Activated naive CD4-positive, alpha-beta T cell treated with Interleukin-2 at 50 U/mL for 16 hours (primary cell): ENCODE measurements at places on chromosomes 3 and 15.

DNA sequence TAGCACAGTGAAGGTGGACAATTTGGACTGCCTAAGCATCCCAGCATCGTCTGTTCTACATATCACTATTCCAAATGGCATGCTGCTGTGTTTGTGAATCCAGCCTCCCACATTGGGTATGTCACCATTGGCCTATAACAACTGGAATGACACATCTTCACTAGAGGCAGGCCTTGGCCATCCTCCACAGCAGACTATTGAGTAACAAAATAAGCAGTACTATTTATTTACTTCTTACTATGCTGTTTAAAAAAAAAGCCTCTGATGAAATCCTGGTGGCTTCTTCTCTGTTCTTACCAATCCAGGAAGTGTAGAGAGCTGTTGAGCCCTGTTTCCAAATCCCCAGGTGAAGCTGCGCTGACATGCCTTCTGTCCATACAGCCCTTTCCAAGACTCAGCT lies 30.6 kb upstream of the CERS3 start:
- DNase-seq: no peak

- no peak for DNase-seq
These were observed 143.7 kb downstream of the NR1D2 start for GRCh38 chr3:24088782-24089181.

DNA sequence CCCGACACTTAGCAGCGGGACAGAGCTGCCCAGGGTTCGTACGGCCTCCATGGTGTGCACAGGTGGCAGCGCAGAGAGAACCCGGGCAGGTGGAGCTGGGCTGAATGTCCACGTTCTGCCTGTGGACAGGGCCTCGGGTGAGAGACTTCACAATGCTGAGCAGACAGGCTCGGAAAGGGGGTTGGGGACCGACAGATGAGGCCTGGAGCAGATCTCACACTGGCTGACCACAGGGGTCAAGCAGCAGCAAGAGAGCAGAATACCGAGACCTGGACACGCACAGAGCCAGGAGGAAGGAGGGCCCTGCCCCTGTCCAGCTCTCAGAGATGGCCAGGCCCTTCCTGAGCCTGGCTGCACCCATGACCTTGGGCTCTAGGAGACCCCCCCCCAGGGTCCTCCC lies 83.0 kb downstream of the VGLL4 start:
- DNase-seq: no peak

DNA sequence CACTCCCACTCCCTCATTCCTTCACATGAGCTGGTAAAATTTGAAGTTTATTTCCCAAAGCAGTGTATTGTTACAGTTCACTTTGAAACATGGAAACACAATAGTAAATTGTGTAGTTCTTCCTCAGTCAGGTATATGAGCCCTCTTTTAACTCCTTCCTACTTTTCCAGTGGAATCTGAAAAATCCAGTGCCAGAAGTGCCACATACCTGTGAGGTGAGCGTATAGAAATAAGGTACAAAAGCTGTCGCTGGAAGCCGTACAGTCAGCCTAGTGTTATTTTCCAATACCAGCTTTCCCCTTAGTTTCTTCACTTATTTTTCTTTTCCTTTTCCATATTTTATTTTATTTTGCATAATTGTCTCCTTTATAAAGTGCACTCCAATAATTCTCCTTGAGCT lies 81.7 kb upstream of the CADM2 start:
- DNase-seq: no peak

DNA sequence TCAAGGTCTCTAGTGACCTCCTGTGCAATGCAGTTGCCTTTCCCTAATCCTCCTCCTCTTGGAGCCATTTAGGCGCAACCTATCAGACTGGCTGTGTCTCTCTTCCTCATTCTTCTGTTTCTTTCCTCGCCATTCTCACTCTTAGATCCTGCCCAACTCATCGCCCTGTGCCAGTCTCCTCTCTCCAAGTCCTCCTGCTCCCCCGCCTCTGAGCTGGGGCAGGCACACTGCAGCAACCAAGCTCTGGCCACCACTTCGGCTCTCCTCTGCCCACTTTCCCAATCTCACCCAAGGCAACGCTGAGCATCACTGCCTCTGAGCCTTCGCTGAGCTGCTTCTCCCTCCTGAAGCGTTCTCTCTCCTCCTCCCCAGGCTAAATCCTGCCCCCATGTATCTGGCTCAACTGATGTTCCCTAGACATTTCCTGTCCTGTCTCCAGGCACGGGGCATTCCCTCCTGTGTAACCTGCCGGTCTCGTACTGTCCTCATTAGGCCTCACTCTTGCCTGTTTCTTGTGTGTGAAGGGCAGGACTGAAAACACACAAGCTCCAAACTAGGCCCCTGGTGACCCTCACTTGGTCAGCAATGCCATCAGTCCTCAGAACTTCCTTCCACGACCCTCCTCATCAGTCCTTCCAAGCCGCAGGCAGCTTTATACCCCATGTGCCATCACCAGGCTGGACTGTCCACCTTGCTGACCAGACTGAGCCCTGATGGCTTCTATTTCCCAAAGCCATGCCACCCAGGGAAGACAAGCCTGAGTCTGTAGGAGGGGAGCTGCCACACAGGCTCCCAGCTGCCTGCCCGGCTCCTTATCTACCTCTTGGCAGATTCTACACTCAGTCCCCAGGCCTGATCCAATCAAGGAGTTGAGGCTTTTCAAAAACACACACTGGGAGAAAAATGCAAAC lies 85.6 kb downstream of the SEC22A start:
- no peak for DNase-seq

DNA sequence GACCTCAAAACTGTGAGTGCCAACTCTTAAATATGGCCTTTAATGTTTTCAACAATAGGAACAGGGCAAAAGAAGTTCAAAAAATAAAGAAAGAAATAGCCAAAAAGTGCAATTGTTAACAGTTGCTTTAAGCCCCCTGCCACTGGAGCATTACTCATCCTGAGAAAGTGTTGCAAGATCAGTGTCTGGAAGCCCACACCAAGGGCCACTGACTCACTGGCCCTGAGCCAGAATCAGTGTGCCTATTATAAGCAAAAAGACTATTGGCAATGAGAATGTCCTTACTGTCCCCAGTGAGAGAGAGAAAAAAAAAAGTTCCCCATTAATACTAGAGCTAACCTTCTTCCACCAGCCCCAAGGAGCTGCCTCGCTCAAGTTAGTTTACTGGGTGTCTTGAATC lies 480.1 kb upstream of the ZNF385D start:
- DNase-seq: no peak

DNA sequence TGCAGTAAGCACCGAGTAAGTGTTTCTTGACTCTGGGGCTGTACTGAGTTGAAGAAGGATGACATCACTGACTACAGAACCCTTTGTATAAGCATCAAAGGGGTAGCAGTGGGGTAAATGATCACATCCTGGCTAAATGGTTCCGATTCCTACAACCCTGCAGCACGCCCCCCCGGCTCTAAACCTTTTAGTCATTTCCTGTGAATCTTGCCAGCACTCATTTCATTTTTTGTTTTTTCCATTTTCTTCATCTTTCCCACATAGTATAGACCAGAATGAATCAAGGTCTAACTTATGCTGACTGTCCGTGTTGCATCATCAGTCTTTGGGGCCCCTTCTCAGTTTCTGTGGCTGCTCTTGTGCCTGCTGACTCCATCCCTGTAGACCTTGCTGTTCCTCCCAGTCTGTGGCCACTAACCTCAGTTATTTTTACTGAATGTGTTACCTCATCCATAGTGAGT lies 383.1 kb upstream of the TPRG1 start:
- peak; percentile 76 for DNase-seq

GRCh38 chr3:29373131-29373680 lies 92.3 kb downstream of the RBMS3 start:
- DNase-seq: no peak

DNA sequence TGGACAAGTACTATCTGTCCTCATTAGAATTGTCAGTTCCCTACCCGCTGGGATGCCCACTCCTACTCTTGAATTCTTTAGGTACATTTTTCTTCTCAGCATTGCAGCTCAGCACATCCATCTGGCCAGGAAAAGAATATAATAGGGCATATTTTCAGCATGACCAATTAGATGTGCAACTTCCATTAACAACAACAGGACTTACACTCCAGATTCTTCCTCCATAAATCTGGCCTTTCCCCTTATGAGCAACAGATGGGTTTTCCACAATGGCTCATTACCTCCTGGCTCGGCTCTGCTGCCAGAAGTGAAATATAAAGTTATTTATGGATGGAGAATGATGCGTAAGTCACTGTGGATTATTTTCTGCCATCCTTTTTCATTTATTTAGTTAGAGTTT lies 443.8 kb upstream of the TGFBR2 start:
- no peak for DNase-seq

- no peak for DNase-seq
These were observed 1.6 kb upstream of the PRKCD start for GRCh38 chr3:53159156-53160060.

DNA sequence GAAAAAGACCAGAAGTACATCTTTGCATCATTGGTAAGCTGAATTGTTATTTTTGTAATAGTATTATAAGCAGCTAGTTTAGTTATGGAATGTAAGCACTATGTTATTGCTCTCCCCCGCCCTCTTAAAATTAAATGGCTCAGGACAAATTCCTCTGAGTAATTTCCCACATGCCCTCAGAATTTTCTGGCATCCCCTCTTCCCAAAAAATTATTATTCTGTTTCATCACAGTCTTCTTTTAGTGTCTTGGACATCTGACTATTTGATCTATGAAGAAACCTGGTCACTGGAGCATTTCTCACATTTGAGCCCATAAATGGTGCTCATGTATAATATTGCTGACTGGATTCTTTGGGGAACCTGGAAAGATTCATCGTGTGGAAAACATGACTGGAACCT lies 68.3 kb downstream of the KLHL25 start:
- no peak for DNase-seq

- DNase-seq: no peak
These were observed 57.0 kb downstream of the SRGAP3 start for GRCh38 chr3:9192248-9193025.

- peak; percentile 84 for DNase-seq
These were observed 4.2 kb downstream of the ZSCAN2 start for GRCh38 chr15:84604826-84605553.

DNA sequence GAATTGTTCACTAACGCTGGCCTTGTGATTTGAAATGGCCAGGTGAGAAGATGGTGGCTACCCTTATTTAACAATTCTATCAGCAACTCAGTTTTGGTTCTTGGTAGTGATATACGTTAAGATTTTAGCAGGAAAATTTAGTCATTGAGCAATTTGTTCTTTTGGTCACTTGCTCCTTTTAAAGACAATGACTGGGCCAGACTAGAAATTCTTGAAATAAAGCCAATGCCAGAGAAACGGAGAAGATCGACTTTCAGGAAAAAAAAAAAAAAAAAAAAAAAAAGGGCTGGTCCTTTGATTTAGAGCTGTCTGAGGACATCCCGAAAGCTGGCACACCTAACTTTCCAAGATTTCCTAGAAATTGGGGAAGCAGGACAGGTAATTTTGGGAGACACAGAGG lies 178.5 kb downstream of the FNDC3B start:
- DNase-seq: no peak

- no peak for DNase-seq
These were observed 579 bp upstream of the UBE3A start for GRCh38 chr15:25439369-25439836.

- no peak for DNase-seq
These were observed 85.1 kb downstream of the STAG1 start for GRCh38 chr3:136667081-136667480.

DNA sequence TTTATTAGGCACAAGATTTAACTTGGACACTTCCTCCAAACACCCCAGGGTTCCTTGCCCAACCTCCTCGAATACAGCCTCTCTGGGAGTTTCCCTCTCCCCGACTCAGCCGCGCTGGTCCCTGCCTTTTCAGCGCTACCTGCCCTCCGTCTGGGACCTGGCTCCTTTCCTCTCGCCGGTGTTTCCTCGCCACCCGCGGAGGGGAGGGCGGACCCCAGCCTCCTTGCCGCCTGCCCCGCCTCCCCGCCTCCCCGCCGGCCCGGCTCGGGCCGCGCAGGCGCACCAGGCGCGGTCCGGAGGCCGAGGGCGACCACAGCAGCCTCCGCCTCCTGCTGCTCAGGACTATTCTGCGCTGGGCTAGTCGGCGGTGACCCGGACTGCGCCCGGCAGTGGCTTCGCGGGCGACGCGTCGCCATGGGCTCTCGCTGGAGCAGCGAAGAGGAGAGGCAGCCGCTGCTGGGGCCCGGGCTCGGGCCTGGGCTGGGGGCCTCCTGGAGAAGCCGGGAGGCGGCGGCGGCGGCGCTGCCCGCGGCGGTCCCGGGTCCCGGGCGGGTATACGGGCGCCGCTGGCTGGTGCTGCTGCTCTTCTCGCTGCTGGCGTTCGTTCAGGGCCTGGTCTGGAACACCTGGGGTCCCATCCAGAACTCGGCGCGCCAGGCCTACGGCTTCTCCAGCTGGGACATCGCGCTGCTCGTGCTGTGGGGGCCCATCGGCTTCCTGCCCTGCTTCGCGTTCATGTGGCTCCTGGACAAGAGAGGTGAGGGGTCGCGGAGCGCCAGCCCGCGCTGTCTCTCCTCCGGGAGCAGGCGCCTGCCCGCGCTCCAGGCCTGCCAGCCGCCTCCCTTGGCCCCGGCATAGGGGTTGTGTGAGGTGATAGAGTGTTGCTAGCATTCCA lies at the start of gene SLC49A4:
TSS of gene SLC49A4 (plus strand) at position 291 of the 895 bp plus-strand sequence. CDS start at position 415, 124 bp downstream.
- DNase-seq: peak; percentile 75

DNA sequence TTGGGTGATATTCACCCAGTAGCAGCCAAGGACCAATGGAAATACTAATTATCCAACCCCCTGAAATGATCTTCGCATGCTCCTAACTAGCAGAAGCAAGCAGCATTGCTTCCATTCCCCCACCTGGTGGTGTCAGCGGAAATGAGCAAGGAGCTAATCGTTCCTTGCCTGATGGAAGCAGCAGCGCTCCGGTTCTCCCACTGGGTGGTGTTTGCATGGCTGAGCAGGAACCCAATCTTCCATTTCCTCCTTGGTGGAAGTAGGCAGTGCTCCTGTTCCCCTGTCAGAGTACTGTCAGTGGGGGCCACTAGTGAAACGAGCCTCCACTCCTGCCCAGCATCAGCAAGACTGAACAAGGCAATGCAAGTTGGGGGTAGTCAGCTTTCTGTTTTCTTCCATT lies 311.5 kb downstream of the CACNA2D3 start:
- no peak for DNase-seq

DNA sequence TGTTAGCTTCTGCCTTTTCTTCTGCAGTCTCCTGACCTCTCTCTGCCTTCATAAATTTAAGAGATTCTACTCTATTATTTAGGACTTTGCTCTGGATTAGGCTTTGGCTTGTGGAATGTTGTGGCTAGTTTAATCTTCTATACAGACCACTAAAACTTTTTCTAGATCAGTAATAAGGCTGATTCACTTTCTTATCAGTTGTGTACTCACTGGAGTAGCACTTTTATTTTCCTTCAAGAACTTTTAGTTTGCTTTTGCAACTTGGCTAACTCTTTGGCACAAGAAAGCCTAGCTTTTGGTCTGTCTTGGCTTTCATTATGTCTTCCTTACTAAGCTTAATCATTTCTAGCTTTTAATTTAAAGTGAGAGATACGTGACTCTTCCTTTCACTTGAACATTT lies 265.5 kb upstream of the TBC1D5 start:
- no peak for DNase-seq
